ENCODE measurements at places on chromosomes 3 and 15. TPM values are rescaled to one million over a fixed set of nuclear protein-coding genes. Genes with fewer than 3 reads are reported as not detected.

GRCh38 chr3:192851821-192852372 is 65.8 kb downstream of the MB21D2 start:
- no peak overlapping the region for H3K4me3 ChIP-seq
- H3K27me3 ChIP-seq, result no peaks in the 10 kb centered on the region
- peaks cover 44% of the 10 kb centered on the region for H3K4me1 ChIP-seq

DNA sequence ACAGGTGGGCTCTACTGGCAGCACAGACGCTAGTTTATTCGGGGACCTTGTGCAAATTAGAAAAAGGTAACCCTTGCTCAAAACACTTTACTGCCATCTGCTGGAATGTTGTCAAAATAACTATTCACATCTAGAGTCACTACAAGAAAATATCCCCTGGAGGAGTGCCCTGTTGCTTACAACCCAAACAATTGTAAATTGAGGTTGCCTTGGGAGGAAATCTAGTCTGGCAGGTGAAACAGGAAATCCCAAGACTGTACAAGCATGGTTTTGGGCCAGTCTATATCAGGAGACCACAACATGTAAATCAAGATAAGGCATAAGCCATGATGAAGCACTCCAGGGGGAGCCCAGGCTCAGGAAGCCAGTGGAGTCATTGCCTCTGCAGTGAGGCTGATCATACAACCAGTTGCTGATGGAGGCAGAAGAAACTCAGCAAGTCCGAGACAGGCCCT is 136.8 kb upstream of the ACP3 start:
- no peaks in the 10 kb centered on the region for H3K36me3 ChIP-seq
- H3K27ac ChIP-seq, result no peak overlapping the region
- DNase-seq, result no peak
- peaks cover 2% of the 10 kb centered on the region for H3K4me1 ChIP-seq

The MCF2L2 gene
- total RNA-seq, result 2.6 TPM

DNA sequence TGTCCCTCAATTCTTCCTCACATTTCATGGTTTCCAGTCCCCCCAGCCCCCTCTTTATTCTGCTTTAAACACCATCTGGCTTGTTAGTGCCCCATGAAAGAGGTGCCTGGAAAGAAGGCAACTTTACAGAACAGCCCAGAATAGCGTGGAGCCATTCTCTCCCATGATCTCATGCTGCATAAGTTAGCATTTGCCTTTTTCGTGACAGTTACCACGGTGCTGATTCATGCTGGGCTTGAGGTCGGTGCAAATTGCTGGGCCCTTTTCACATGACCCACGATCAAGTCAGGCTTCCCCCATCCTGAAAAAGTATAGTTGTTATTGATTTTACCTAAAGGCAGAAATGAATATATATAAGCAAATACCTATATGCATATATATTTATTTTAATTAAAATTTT is 29.6 kb downstream of the SQOR start:
- H3K27ac ChIP-seq, result peak overlapping the region; percentile 74
- peaks cover 3% of the 10 kb centered on the region for H3K36me3 ChIP-seq
- peaks cover 24% of the 10 kb centered on the region for H3K4me1 ChIP-seq
- no peak for DNase-seq
- no peak overlapping the region for H3K4me3 ChIP-seq

The CCDC71 gene
- total RNA-seq, result 19.4 TPM

The CYP8B1 gene
- total RNA-seq, result not detected

GRCh38 chr3:119436977-119437376 is 26.4 kb downstream of the TMEM39A start:
- H3K4me1 ChIP-seq, result peaks cover 7% of the 10 kb centered on the region
- no peak for DNase-seq
- H3K27ac ChIP-seq, result no peak overlapping the region
- H3K36me3 ChIP-seq, result peaks cover 53% of the 10 kb centered on the region
- H3K27me3 ChIP-seq, result no peaks in the 10 kb centered on the region
- H3K4me3 ChIP-seq, result no peak overlapping the region

The RAD51 gene
- 6.9 TPM for total RNA-seq

The OXTR gene
- 48.8 TPM for total RNA-seq

GRCh38 chr15:29143293-29143692 is 126.3 kb downstream of the NSMCE3 start:
- no peak overlapping the region for H3K27ac ChIP-seq
- H3K27me3 ChIP-seq, result peaks cover 8% of the 10 kb centered on the region
- peaks cover 14% of the 10 kb centered on the region for H3K4me1 ChIP-seq
- DNase-seq, result no peak
- H3K36me3 ChIP-seq, result no peaks in the 10 kb centered on the region

DNA sequence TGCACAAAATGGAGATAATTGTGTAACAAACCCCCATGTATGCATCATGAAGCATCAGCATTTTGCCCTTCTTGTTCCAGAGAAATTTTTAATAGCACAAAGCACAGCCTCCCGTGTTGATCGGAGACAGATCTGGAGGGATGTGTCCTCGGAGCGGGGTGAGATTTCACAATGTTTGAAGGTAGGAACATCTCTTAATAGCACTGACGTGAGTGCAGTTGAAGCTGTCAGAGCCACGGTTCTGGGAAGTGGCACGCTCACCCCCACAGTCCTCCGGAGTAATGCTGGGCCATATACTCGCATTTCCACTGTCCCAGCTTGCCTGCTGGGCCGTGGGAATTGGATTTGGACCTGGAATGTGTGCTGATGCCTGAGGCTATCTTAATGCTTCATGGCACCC is 24.1 kb downstream of the ARPP21 start:
- H3K27me3 ChIP-seq, result peaks cover 1% of the 10 kb centered on the region
- no peak overlapping the region for H3K27ac ChIP-seq
- no peaks in the 10 kb centered on the region for H3K36me3 ChIP-seq
- H3K4me1 ChIP-seq, result peaks cover 20% of the 10 kb centered on the region
- no peak for DNase-seq

DNA sequence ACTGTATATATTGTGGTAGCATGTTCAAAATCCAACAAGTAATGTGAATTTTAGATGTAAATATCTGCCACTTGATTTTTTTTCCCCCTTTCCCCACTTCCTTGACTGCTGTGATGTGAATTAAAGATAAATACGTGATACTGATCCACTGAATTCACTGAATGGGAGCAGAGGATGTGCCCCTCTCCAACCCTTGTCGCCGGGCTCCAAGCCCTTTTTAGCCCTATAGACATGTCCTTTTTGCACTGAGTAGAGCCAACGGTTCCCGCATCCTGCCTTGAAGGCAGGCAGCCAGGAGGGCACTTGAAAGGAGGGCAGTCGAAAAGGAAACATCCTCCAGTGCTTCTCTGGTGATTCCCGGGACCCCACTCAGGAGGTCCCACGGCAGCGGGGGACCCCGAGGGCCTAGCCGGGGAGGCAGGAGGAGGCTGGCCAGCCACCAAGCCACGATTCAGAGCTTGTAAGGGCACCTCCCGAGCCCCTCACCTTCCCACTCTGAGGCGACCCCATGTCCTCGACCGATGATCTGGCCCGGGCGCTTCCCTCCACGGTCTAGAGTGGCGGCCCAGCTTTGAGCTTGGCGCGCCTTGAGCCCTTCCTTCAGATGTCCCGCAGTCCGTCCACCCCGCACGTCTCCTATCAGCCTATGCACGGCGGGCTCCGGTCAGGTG is 901 bp upstream of the MANF start:
- H3K4me3 ChIP-seq, result peak overlapping the region; percentile 97
- H3K4me1 ChIP-seq, result peaks cover 41% of the 10 kb centered on the region
- H3K27ac ChIP-seq, result peak overlapping the region; percentile 98
- DNase-seq, result peak; percentile 84
- H3K27me3 ChIP-seq, result no peaks in the 10 kb centered on the region

GRCh38 chr15:39468331-39468730 is 112.5 kb upstream of the THBS1 start:
- H3K27me3 ChIP-seq, result no peaks in the 10 kb centered on the region
- no peak for DNase-seq
- H3K36me3 ChIP-seq, result peaks cover 2% of the 10 kb centered on the region
- H3K4me1 ChIP-seq, result peaks cover 7% of the 10 kb centered on the region
- H3K4me3 ChIP-seq, result no peak overlapping the region

DNA sequence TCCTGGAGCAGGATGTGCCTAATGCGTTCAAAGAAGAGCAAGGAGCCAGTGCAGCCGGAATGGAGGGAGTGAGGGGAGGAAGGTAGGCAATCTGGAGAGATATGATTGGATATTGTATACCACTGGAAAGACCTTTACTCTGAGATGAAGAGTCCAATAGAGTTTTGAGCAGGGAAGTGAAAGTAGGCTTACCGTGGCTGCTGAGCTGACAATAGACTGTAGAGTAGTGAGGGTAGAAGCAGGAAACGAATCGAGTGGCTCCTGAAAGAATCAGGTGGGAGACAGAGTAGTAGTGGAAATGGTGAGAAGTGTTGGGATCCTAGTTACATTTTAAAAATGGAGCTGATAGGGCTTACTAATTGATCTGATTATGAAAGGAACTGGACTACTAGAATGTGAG is 51.8 kb upstream of the NUDT16 start:
- no peak for DNase-seq
- H3K4me3 ChIP-seq, result no peak overlapping the region
- peaks cover 2% of the 10 kb centered on the region for H3K27me3 ChIP-seq
- peaks cover 6% of the 10 kb centered on the region for H3K4me1 ChIP-seq

GRCh38 chr3:66386925-66387650 is 113.7 kb downstream of the LRIG1 start:
- no peak for DNase-seq
- H3K27ac ChIP-seq, result peak overlapping the region; percentile 22
- H3K4me3 ChIP-seq, result no peak overlapping the region
- no peaks in the 10 kb centered on the region for H3K27me3 ChIP-seq

GRCh38 chr15:40470423-40471104 is at the start of gene CHST14:
Gene CHST14 (plus strand): TSS chr15:40470984. CDS start chr15:40471214, 230 bp downstream.
- H3K4me1 ChIP-seq, result peaks cover 12% of the 10 kb centered on the region
- H3K36me3 ChIP-seq, result peaks cover 7% of the 10 kb centered on the region
- H3K4me3 ChIP-seq, result peak within 1 kb of the TSS; percentile 80
- H3K27ac ChIP-seq, result peak within 1 kb of the TSS; percentile 90
- H3K27me3 ChIP-seq, result no peaks in the 10 kb centered on the region
- DNase-seq, result peak; percentile 59

The SLC9A9 gene
- total RNA-seq, result 2.5 TPM

The LRTM1 gene
- total RNA-seq, result not detected

- DNase-seq, result no peak
- H3K4me3 ChIP-seq, result no peak overlapping the region
- H3K27me3 ChIP-seq, result no peaks in the 10 kb centered on the region
- H3K4me1 ChIP-seq, result peaks cover 5% of the 10 kb centered on the region
- no peaks in the 10 kb centered on the region for H3K36me3 ChIP-seq
Observed at GRCh38 chr15:100809587-100809986, 70.0 kb upstream of the ALDH1A3 start.

- H3K27ac ChIP-seq, result peak overlapping the region; percentile 43
- no peak overlapping the region for H3K4me3 ChIP-seq
- no peaks in the 10 kb centered on the region for H3K27me3 ChIP-seq
- peaks cover 25% of the 10 kb centered on the region for H3K4me1 ChIP-seq
- H3K36me3 ChIP-seq, result peaks cover 14% of the 10 kb centered on the region
Observed at GRCh38 chr3:188863999-188864406, 307.8 kb upstream of the TPRG1 start.

The LIPC gene
- total RNA-seq, result not detected

- H3K4me1 ChIP-seq, result peaks cover 13% of the 10 kb centered on the region
- H3K27me3 ChIP-seq, result peaks cover 24% of the 10 kb centered on the region
- H3K27ac ChIP-seq, result peak overlapping the region; percentile 74
- no peak for DNase-seq
- H3K4me3 ChIP-seq, result no peak overlapping the region
Observed at GRCh38 chr3:43953814-43954692, 263.3 kb downstream of the ABHD5 start.

The BFSP2 gene
- not detected for total RNA-seq

DNA sequence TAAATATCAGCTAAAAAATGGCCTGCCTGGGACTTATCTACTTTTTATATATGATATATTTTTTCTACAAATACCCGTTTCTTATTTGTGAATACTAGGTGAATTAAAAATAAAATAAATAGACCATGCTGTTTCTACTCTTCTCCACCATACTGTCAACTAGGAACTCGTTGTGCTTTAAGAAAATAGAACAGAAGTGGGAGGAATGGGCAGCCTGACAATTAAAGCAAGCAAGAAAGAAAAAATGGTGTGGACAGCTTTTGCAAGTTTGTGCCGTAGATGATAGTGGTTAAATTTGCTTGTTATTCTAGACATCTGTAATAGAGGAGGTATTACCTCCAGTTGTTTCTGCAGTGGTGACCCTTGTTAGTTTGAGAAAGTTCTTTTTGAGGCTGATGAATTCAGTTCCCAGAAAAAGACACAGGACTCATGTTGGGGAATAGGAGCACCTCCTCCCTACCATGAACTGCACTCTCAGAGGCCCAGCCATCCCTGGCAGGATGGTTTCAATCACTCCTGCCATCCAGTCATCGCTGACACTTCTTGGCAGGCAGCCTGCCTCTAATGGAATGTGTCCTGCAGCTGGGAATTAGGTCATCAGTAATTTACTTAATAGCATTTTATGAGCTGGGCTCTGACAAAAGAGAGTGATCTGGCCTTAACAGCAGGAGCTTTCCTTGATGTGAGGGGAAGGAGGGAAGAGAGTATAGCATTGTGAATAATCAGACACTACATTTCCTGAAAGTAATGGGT is 105.0 kb upstream of the GAP43 start:
- H3K4me3 ChIP-seq, result no peak overlapping the region
- no peak for DNase-seq
- no peaks in the 10 kb centered on the region for H3K36me3 ChIP-seq

- peaks cover 2% of the 10 kb centered on the region for H3K36me3 ChIP-seq
- DNase-seq, result no peak
- no peak overlapping the region for H3K4me3 ChIP-seq
- H3K27ac ChIP-seq, result no peak overlapping the region
Observed at GRCh38 chr15:81843226-81843625, 202.6 kb downstream of the MEX3B start.

GRCh38 chr3:90241481-90241880 is 1134.1 kb downstream of the EPHA3 start:
- no peak for DNase-seq
- no peaks in the 10 kb centered on the region for H3K36me3 ChIP-seq
- no peak overlapping the region for H3K4me3 ChIP-seq
- no peak overlapping the region for H3K27ac ChIP-seq
- H3K4me1 ChIP-seq, result no peaks in the 10 kb centered on the region

The TCF12 gene
- 154 TPM for total RNA-seq

DNA sequence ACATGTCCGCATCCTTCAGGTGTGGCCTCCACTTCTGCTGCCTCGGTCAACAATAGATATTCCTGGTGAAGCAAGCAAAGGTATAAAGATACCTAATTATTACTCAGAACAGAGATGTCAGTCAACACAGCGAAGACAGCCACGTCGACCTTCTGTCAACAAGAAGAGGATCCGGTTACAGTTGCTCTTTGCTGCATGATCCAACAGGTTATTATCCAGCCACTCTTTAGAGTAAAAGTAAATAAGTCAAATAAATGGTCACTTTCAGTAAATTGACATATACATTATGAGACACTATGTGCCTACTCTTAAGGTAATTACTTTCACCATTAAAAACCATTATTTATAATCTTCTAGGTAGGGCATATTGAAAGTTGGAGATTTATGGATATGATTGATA is 356.8 kb upstream of the ATP11B start:
- H3K27me3 ChIP-seq, result no peaks in the 10 kb centered on the region
- no peak overlapping the region for H3K4me3 ChIP-seq
- H3K4me1 ChIP-seq, result no peaks in the 10 kb centered on the region
- H3K36me3 ChIP-seq, result no peaks in the 10 kb centered on the region

DNA sequence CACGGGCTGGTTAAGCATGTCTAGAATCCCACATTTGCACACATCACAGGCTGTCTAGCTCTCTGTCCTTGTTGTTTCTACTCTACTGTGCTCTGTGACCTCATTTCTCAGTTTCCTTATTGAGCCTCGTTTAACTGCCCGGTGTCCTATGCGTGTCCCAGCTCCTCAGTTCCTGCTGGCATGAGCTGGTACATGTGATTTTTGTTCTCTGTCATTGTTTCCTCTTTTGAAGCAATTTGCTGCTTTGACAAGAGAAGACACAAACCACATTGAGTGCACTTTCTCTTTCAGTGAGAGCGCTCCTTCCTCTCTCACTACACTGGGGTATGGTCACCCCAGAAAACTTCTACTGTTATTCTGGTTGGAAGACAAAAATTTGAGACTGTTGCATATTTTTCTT is 563.5 kb downstream of the PDCD6IP start:
- H3K4me1 ChIP-seq, result peaks cover 3% of the 10 kb centered on the region
- no peak for DNase-seq
- H3K36me3 ChIP-seq, result no peaks in the 10 kb centered on the region
- H3K27ac ChIP-seq, result no peak overlapping the region
- no peak overlapping the region for H3K4me3 ChIP-seq

Data from chondrocyte (in vitro differentiated cells).